ENCODE measurements at places on chromosomes 2 and 18. TPM values are rescaled to one million over a fixed set of nuclear protein-coding genes. Genes with fewer than 3 reads are reported as not detected.

DNA sequence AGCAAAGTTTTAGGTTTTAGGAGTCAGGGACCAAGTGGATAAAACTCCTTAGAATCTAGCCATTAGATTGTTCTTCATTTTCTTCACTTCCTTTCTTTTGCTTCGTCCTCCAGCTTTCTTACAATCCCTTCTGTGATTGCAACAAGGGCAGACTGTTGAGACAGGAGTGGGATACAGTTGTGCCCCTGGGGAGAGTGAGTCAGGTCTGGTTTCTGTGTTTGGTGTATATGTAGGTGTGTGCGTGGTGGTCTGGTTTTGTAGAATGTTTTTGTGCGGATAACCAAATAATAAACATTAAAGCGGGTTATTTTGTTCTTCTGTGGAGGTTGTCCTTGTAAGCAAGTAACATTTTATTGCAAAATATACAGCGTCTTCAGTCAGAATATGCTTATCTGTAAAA is 7.3 kb downstream of the INSIG2 start:
- DNase-seq, result no peak

DNA sequence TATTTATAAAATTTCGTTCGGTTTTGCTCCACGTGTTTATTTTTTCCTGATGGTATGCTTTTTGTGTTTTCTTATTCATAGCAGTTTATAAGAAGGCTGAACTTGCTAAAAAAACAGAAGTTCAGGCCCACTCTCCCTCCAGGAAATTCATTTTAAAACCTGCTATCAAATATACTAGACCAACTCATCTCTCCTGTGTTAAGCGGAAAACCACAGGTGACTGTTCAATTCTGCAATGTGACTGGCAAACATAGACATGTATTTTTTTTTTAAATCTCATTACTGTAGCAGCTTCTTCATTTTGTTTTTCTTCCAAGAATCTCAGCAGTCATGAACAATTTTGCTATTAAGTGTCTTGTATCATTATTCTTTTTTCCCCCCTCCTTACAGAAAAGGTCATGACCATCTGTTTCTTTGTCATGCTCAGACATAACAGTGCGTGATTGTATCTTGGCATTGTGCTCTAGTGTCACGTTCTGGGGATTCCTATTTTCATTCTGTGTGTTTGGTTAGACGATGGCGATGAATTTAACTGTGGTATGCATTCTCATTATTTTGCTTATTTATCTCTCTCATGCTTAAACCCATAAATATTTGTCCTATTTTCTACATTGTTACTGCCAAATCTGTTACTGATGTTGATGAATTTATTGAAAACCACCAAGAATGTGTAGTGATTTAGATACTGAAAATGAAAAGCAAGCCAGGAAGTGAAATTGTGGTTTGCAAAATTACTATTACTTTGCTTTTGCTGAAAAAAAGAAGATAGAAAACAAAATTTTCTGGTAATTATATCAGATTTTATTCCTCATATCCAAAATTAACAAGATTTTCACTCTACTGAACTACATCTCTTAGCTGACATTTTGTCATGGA is 74.6 kb upstream of the UNC80 start:
- no peak for DNase-seq

Gene PAIP2B
- total RNA-seq, result 30.7 TPM

Gene COL5A2
- 16.0 TPM for total RNA-seq

GRCh38 chr2:1192121-1192520 is 221.1 kb upstream of the TPO start:
- no peak for DNase-seq

- no peak for DNase-seq
These were observed 57.8 kb upstream of the IGFBP2 start for GRCh38 chr2:216575465-216575864.

- DNase-seq, result no peak
These were observed 143.5 kb upstream of the LMAN1 start for GRCh38 chr18:59502274-59503175.

- DNase-seq, result no peak
These were observed 258.9 kb upstream of the TNP1 start for GRCh38 chr2:217118559-217119284.

Gene CCDC148
- 0.30 TPM for total RNA-seq

DNA sequence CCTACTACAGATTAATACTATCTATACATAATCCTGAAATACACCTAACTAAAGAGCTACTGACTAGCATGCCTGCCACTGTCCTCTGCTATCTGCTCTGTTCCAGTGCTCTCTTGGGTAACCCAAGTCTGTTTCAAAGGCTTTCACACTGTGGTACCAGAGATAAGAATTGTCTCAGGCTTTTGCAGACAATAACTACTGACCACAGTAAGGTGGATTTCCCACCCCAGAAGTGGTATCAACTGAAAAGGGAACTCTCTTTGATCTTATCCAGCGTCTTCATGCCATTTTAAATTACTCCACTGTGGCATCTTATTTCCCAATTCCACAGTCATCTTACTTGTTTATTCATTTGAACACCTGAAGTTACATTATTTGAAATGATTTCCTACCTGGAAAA is 190.2 kb downstream of the IKZF2 start:
- no peak for DNase-seq

Gene CYS1
- total RNA-seq, result 3.8 TPM

DNA sequence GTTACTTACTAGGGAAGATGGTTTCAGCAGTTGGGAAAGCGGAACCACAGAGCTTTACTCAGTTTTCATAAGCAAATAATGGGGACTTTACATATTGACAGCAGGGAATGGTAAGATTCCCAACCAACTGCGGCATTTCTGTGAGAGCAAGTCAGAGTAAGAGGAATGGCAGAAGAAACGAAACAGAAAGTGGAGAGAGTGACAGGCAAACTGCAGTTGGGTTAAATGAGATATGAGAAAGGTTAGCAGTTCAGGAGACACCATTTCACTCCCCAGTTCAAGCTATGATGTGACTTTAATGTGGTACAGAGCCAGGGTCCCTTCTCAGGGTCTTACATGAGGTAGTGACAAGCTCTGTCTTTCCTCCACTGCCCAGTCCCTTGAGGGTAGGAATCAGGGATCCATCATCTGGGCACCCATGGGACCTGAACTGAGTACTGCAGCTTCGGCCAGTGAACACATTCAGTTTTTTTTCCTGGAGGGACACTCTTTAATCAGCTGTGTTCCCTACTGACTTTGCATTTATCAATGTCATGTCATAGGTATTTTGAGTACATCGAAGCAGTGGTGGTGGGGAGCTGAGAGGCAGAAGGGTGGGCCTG is 33.0 kb upstream of the GREB1 start:
- DNase-seq, result no peak

Gene FSHR
- not detected for total RNA-seq

Gene MSH2
- 15.6 TPM for total RNA-seq

Gene NCL
- 299 TPM for total RNA-seq

- no peak for DNase-seq
These were observed 252.0 kb upstream of the SIX3 start for GRCh38 chr2:44689516-44689915.

DNA sequence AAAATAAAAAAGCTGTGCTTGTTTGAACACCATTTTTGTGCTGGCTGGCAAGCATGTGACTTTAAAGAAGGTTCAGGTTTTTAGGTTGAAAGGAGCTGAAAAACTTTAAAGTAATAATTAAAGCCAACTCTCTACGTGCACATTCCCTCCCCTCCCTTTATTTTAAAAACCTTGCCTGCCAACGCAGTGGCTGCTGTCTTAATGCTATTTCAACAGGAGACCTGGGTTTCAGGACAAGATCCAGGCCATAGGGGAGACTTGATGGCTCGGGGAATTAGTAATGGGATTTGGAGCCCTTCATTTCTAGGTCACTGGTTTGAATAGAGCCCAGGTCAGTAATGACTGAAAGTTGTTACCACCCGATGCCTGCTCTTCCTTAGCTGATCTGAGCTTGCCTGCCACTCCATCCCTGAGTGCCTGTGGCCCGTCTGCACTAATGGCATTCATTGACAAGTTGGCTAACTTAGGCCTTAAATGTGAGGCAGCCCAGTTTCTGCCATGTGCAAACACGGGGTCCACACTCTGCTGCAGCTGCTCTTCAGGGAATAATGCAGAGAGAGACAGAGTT is 1233.2 kb upstream of the ZEB2 start:
- DNase-seq, result no peak

Gene TNFRSF11A
- total RNA-seq, result 1.0 TPM

DNA sequence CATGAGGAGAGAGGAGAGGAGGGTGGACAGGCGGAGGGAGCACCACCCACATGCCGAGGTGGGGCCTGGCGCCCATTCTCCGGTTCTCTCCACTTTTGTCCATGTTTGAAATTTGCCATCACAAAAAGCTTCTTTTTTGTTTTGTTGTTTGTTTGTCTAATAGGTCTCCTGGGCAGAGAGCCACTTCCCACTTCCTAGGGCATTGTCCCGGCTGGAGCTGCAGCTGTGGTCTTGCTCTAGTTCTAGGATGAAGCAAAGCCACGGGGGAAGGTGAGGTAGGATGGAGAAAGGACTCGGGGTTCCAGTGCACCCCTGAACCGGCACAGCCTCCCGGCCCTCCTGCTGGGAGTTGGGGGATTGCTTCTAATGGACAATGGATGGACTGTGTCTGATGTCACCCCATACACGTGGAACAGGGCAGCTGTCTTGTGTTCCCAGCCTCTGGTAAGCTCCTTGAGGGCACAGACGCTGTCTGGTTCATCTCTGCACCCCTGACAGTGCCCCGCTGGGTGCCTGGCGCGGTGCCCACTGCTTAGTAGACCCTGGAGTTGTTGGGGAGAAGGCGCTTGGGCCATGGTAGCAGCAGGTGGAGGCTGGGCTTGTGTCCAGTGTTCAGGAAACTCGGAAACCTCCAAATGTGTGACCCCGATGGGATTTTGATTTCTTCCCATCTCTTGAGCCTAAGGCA is 278.4 kb downstream of the NDUFA10 start:
- DNase-seq, result no peak

GRCh38 chr2:144539289-144539782 is 19.4 kb upstream of the ZEB2 start:
- DNase-seq, result no peak

Gene LIMS3
- total RNA-seq, result 6.4 TPM

Gene SGO2
- 0.94 TPM for total RNA-seq

- DNase-seq, result no peak
These were observed 243.0 kb upstream of the CYRIA start for GRCh38 chr2:16908656-16909055.

- DNase-seq, result no peak
These were observed 344.3 kb upstream of the RAB12 start for GRCh38 chr18:8264861-8265411.

DNA sequence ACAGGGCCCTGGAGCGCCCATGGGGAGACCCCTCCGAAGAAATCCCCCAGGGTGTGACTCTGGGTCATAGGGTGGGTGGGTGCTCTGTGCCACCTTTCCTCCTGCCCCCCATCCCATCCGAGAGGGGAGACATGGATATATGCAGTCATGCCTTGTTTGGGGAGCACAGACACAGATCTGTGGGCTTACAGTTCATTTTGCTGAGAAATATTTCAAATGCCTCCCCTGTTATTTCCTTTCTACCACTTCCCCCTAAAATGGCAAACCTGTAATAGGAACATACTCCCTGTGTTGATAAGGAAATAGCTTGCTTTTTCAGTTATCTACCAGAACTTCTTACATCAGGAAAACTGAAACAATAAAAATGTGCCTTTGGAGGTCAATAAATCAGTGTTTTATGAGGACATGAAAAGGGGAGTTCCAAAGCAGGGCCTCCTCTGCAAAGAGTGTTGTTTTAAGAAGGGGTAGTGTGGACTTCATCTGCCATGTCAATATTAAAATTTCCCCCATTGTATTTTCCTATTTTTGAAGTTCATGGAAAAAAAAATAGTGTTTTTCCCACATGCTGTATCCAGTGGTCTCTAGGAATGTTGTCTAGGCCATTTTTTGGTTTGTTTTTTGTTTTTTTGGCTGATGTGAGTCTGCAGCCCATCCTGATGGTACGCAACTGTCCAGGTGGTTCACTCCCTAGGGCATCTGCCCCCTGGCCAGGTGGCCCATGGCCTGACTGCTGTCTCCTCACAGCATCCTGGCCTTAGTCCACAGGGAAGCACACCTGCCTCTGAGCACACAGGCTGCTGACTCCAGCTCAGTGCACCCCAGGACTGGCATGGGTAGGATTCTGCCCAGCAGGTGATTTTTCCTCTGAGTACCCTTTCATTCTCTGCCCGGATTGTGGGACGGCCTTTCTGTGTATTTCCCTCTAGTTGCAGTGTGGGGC is 3.7 kb downstream of the TNFRSF11A start:
- DNase-seq, result no peak

DNA sequence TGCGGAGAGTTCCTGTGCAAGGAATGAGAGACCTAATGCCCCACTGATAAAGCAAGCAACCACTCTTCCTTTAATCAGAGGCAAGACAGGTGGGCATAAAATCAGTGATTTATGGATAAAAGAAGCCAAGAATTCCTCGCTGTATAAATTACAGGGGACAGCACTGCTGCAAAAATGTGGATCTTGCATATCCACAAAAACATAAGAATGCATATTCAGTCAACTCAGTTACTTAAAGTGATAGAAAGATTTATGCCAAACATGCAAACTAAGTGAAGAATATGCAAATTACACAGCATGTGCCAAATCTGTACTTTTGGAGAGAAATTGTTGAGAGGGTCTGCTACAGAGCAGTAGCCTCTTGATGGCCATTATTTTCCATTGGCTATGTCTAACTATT is 67.2 kb downstream of the FAM124B start:
- DNase-seq, result no peak

Gene ECEL1
- 0.27 TPM for total RNA-seq

DNA sequence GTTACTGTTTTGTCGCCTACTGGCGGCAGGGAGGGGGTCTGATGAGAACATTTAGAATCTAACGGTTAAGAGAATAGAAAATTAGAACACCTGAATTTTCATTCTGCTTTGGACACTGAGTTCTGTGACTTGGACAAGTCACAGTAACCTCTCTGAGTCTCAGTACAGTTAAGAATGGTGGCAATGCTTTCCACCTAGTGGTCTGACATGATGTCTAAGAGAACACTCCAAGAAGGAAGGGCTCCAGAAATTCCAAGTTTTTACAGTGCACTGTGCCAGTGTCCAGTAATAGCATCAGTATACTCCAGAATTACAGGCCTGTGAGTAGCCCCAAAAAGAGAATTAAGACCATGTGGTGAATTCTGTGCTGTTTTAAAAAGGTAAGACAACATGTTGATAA is 174.1 kb upstream of the ZFP36L2 start:
- no peak for DNase-seq

GRCh38 chr2:152303951-152304350 is 31.0 kb upstream of the FMNL2 start:
- no peak for DNase-seq

GRCh38 chr2:120503793-120504571 is 158.0 kb downstream of the INHBB start:
- no peak for DNase-seq
